NCI-H1105 treated with DMSO at 0.1 percent for 48 hours (cell line): ENCODE measurements at places on chromosomes 3 and 15.
A peak's percentile ranks its signal among the peaks of the same experiment; 100 is the strongest.

DNA sequence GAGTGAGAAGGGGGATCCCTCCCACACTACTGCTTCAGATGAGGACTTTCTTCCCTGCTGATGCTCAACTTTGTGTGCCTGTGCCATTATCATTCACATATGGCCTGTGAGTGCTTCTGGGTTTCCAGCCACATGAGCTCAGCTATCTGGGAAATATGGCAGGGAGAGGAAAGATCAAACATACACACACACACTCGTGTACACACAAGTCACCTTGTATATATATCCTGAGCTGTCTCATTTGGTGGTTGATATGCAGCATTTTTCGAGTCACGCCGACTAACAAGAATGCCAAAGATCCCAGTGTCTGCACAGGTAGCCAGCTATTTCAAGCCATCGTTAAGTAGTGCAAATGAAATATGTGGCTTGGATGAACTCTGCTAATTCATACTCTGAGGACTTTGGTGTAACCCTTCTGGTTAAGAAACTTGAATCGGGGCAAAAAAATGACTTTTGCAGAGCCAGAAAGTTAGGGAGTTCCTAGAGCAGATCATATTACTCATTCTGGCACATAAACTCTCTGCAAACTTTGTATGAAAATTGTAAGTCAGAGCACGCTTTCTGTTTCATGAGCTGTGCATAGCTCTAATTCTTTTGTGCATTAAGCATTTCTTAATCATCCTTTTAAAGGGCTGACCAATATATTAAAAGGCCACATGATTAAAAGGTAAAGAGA lies 24.9 kb upstream of the WNT5A start:
- no peak for DNase-seq

GRCh38 chr3:46858456-46858855 lies 4.8 kb downstream of the MYL3 start:
- DNase-seq: no peak

DNA sequence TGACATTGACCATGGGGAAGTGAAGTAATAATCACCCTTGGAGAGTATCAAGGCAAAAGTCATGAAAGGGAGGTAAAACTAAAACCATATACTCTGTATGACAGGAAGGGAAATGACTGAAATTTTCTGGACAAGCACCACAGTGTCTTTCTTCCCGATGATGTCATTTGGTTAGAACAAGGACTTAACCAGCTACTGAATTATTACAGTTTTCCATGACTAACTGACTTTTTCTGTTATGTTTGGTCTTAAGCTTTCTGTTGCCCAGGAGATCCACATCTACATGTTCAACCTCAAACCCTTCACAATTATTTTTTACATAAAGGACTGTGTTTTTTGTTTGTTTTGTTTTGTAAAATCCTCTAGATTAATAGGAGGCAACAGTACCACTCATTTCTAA lies 191.9 kb upstream of the IL12A start:
- no peak for DNase-seq

DNA sequence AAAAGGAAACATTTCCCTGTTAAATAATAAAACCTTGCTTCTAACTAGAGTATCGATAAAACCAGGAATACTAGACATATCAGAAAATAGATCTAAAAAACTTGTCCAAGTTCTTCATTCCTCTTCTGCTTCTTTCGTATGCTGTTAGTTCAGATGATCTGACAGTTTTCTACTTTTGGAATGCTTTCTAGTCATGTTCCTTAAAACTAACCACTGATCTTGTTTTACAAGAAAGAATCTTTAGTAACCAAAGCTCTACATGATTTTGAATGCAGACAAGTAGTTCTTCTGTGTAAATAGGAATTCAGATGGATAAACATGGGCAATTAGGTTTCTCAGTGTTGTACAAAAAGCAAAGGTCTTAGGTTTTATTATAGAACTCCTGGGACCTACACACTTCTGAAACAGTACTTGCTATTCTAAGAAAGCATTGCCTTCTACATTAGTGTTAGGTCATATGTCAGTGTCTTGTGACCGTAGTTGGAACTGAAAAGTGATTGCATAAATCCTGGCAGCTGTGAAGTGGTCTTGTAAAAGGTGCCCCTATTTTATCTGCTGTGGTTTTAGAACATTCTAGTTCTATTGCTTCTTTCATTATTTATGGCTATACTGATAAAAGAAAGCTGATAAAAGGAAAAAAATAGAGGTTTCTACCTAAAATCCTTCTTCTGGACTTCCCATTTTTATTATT lies 40.7 kb downstream of the SNRK start:
- no peak for DNase-seq

- no peak for DNase-seq
Observed at GRCh38 chr3:4866866-4867265, 112.4 kb upstream of the BHLHE40 start.

- no peak for DNase-seq
Observed at GRCh38 chr3:28682121-28682520, 333.5 kb upstream of the AZI2 start.

GRCh38 chr15:43370975-43371974 lies at the start of the genes TUBGCP4 and ZSCAN29:
Gene TUBGCP4, plus strand, starts transcription at chr15:43371101. Its CDS starts 254 bp downstream, at chr15:43371355.
Gene ZSCAN29, minus strand, starts transcription at chr15:43371043. Its CDS starts 1,130 bp downstream, at chr15:43369913.
- peak; percentile 63 for DNase-seq

DNA sequence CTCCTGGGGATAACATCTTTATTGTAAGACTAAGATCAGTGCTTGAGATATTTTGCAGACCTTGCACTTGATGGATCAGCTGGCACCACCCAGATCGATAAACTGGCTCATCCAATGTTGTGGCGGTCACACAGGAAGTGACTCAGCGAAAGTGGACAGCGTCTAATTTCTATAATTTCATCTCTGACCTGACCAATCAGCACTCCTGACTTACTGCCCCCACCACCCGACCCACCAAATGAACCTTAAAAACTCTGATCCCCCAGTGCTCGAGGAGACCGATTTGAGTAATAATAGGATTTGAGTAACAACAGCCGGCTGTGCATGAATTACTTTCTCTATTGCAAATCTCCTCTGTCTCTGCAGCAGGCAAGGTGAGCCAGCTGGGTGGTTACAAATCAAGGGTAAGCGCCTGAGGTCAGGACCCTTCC lies 62.7 kb upstream of the RNU6-1 start:
- no peak for DNase-seq

- DNase-seq: no peak
Observed at GRCh38 chr15:92305343-92305742, 88.3 kb upstream of the ST8SIA2 start.

DNA sequence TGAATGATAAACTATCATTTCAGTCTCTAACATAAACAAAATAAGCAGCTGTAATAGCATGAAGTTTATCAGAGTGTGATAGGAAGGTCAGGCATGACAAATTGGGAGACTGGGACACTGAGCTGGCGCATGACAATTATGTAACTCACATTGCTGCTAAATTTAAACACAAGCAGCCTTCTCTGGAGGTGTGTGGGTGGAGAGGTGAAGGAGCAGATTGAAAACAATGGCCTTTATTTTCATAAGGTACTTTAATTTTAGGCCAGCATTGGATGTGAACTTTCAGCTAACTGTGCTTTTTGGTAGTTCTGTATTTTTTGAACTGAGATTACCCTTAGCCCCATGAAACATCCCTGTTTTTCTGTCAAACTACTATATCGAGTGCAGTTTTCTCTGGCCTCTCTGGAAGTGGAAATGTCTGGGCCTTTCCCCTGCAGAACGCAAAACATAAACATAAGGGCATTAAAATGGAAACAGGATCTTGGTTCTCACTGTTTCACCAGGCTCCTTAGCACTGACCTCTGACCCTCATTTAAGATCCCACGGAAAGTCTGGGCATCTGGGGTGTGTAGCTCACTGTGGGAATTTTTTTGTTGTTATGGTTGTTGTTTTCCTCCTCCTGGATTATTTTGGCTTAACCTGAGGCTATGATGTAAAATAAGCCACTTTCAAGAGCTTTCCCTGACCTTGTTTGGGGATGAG lies 160.1 kb upstream of the DPH6 start:
- DNase-seq: no peak

- no peak for DNase-seq
Observed at GRCh38 chr3:100164743-100165142, 50.4 kb upstream of the FILIP1L start.

- DNase-seq: no peak
Observed at GRCh38 chr15:101359365-101359947, 64.4 kb upstream of the SNRPA1 start.

DNA sequence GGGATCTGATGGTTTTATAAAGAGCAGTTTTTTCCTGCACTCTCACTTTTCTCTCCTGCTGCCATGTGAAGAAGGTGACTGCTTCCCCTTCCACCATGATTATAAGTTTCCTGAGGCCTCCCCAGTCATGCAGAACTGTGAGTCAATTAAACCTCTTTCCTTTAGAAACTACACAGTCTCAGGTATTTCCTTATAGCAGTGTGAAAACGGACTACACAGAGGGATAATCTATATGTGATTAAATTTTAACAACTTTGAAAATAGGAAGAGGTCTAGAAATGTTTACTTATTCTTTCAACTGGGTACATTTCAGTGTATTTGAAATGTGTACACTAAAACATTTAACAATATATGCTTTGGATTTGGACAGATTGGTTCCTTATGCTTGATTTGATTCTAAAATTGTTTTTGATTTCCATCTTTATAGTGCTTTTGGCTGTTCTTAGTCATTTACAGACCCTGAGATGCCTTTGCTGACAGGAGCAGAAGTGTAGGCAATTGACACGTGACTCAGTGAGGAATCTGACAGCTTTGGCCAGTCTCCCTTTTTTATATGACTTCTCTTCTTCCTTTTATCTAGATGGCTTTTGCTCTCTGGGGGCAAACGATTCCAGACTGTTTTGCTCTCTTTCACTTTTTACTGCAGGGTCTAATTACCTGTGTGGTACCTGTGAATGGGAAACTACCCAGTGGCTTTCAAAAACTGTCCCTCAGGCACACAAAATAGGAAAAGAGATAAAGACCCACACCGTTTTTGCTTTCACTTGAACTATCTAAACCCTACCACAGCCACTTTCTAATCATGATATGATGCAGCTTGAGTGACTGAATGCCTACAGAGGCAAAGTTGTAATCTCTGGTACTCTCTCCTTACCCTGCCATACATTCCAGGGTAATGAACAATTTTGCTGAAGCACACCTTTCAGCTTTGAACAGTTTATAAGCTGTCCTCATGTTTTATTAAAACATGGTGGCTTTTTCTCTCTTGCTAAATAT lies 422.6 kb downstream of the ROBO1 start:
- no peak for DNase-seq

DNA sequence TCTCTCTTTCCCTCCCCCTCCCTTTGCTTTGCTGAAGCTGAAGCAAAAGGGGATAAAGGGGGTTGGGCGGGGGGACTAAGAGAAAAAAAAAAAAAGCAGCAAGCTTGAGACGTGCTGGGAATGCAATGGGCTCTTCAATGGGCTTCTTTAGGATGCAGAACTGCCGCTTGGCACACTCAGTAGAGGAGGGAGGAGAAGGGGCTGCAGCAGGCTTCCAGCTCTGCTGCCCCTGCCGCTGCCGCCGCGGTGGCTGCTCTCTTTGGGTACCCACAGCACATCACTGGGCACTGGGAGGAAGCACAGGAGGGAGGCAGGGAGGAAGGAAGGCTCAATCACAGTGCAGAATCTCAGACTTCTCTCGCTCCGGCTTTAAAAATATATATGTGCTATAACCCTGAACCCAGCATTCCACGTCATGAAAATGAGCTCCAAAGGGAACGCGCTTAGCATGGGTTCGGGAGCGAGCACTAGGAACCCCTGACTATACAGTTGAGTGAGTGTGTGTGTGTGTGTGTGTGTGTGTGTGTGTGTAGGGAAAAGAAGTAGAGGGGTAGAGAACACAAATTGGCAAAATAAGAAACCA lies 3.5 kb downstream of the SLITRK3 start:
- DNase-seq: no peak

DNA sequence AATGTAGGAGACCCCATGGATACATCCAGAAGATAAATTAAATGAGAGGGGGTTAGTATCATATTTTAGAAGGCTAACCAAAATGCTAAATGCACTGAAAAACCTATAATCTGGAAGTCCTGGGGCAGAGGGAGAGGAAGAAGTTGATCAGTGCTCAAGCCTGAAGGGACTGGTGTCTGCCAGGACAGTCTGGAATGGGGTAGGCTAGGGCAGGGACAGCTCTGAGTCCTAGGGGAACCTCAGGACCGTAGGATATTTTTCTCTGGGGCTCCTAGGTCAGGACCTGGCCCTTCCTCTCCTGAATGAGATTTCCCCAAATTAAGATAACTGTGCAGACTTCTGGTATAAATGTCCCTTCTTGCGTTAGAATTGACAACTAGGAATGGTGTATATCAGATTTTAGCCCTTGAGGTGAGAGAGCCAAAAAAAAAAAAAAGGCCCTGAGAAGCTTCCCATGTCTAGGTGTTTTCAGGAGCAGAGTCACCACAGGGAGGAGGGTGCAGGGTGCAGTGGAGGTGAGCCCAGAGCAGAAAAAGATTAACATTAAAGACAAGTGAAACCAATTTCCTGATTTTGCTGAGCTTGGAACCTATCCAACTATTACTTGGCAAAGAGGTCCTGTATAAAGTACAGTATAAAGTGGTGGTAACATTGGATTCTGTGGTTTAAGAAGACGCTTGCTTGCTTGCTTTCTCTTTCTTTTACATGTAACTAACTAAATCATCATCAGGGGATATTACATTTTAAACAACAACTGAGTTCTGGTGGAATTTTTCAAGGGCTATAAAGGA lies 63.5 kb downstream of the HACD2 start:
- DNase-seq: peak; percentile 34
